ENCODE measurements at places on chromosomes 3 and 15.
A peak's percentile ranks its signal among the peaks of the same experiment; 100 is the strongest.

DNA sequence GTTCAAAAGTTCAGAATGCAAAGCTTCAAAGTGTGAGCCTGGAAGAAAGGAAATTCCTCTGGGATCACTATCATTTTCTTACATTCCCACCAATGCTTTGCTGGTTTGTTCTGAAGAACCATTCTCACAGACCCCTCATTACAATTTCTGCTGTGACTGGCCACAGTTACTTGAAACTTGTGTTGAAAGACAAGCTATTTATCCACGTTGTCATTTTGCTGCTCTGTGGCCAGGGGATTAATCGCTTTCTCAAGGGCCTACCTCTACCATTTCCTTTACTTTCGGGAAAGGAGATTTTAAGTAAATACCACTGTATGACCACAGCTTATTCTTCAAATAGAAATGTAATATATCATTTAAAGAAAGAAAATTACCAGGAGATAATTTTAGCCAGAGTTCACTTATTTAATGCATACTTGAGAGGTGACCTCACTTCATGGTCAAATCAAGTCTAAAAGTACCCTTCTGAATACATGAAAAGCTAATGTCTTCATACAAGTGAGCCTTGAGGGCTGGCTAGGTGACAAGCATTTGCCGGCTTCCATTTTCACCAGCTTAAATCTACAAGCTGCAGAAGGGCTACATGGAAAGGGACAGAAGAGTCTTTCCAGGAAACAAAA, 69.8 kb upstream of the ROBO2 start:
- DNase-seq: no peak

GRCh38 chr3:118828351-118828750, 206.3 kb downstream of the IGSF11 start:
- DNase-seq: no peak

- DNase-seq: no peak
These were observed 8.2 kb upstream of the POLG start for GRCh38 chr15:89342840-89343239.

DNA sequence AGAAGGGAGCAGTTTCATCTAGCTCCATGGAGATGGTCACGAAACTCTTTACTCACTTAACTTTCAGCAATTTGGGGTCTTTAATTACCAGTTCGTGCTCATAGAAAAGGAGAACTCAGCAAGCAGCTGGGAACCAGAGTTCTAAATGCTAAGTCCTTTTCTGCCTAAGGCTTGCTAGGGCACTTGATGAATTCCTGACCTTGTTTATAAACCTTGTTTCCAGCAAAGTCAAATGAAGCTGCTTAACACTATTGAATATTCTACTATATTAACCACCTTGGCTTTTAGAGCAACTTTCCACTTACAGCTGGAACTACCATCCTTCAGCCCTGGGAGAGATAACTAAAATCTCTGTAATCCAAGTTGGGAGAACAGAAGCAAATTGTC, 79.5 kb upstream of the TSC22D2 start:
- no peak for DNase-seq

DNA sequence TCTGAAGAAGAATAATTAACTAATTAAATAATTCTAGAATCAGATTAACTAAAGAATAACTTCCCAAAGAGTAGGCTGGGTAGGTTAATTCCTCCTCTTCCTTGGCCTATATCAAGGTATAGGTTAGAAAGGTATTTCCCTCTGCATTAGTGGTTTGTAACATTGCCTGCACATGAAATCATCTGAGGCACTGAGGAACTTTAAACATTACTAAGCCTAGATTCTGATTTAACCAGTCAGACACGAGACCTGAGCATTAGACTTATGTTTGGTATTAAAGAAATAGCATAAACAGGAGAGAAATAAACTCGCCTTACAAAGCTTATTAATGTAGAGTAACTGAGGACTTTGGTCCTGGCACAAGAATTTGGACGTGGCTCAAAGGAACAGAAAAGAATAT, 84.2 kb downstream of the FGF7 start:
- DNase-seq: no peak

DNA sequence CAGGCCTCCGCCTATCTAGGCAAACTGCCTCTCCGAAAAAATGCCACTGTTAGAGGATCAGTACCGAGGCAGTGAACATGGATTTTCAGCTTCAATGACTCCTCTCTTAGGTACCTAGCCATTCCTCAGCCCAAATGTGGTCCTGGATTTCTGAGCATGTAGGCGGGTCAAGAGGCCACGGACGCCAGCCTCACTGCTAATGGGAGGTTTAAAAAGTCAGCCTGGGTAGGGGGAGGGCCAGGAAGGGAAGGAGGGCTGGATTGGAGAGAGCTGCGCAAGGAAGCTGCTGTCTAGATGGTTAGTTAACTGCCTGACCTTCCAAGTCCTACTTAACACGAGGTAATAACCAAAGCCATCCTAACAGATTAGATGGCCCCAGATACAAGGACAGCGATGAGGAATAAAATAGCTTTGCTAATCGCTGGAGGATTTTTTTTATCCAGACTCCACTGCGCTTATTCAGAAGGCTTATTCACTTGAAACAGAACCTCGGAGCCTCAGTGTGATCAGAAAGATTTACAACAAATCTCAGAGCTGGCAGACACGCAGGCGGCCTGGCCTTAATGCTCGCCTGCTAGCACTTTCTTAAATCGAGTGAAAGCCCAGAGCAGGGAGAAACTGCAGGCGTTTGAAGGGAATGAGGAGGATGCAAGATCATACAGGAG, 34.3 kb downstream of the TLE3 start:
- DNase-seq: no peak

DNA sequence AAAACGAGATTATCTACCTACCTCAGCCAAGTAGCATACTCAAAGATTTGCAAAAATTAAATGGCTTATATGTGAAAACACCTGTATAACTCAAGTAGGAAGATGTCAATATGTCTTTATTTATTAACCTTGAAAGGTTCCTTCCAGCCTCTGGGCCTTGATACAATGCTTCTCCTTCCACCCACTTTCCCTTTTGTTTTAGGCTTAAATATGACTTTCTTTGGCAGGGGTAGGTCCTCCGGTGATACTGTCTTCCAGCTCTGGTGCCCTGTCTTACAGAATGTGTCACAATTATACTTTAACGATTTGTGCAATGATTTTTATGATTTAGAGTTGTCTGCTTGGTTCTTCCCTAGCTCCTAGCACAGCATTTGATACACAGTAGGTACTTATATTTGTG, 4.1 kb downstream of the LINS1 start:
- DNase-seq: no peak

GRCh38 chr3:24450160-24450907, 44.3 kb downstream of the THRB start:
- no peak for DNase-seq

DNA sequence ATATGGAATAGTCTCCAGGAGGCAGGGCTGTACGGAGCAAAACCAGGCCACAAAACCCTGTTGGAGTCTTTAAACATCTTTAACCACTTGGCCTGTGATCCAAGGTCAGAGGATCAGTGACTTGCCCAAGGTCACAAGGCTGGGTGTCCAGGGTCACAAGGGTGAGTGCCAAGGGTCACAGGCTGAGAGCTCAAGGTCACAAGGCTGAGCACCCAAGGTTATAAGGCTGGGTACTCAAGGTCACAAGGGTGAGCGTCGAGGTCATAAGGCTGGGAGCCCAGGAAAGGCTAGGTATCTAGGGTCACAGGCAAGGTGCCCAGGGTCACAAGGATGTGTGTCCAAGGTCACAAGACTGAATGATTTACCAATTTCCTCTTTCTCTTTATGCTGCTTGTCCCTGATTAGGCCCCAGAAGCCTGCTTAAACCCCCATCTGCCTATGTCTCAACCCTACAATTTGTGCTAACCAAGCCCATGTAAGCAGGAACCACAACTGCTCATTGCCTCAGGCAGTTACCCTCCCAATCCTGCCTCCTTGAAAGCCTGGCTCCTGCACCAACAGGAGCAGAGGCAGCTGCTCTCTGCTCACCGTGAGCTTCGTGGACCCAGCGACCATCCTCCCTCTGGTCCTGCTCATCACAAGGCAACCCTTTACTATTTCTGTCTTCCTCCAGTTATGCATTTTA, 51.5 kb downstream of the MGLL start:
- no peak for DNase-seq

DNA sequence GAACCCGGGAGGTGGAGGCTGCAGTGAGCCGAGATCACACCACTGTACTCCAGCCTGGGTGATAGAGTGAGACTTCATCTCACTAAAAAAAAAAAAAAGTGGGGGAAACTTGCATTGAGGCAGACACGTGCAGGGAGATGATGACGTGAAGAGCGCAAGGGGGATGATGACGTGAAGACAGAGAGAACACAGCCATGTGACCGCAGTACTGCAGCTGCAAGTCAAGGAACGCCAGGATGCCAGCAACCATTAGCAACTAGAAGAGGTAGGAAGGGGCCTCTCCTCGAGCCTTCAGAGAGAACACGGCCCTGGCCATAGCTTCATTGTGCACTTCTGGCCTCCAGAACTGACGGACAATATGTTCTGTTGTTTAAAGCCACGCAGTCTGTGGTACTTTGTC, 28.3 kb downstream of the RFT1 start:
- DNase-seq: no peak

- no peak for DNase-seq
These were observed 881.3 kb upstream of the CADM2 start for GRCh38 chr3:84077479-84077878.

- peak; percentile 71 for DNase-seq
These were observed 61.3 kb downstream of the TMCO5A start for GRCh38 chr15:37995461-37996347.

- no peak for DNase-seq
These were observed 44.1 kb downstream of the MASP1 start for GRCh38 chr3:187247398-187247797.

DNA sequence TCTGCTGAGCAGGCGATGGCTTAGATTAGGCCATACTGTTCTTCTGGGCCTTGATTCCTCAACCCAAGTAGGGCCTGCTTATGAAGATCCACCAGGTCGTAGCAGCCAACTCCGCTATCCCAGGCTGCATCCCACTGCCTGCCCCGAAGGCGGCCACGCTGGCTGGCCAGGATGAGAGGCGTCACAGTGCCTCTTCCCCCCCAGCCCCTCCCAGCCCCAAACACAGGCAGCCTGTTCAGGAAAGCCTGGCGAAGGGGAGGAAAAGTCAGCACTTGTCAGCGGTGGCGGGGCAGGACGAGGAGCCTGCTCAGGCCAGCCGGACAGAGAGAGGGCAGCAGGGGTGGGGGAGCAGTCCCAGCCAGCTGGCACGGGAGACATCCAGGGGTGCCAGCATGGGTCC, 11.2 kb downstream of the PTH1R start:
- DNase-seq: no peak

DNA sequence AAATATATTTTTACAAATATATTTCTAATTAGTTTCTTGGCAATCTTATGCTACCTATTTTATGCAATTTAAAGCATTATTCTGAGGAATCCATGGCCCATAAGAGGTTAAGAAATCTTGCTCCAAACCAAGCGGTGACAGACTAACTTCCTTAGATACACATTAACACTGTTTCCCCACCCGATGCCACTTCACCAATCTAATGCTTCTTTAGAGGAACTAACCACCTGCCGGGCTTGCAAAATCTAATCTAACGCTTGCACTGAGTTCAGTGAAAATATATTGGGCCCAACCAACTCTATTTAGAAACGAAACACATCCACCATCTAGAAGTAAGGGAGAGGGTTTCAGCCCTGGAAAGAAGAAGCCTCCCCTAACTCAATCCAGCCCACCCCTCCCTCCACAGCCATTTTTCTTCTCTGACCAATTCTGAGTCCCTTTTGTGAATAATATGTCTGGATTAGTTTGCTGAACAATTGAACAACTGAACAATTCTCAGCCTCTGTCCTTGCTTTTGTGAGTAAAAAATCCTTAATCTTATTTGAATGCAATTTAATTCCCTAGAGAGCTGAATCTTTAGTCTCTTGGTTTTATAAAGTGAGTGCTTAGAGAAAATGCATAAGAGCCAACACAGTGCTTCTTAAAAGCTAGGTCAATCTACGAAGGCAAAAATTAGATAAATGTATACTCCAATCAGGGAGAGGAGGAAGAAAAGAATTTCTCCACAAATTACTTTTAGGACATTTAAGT, 150.4 kb upstream of the ADAMTS9 start:
- no peak for DNase-seq

DNA sequence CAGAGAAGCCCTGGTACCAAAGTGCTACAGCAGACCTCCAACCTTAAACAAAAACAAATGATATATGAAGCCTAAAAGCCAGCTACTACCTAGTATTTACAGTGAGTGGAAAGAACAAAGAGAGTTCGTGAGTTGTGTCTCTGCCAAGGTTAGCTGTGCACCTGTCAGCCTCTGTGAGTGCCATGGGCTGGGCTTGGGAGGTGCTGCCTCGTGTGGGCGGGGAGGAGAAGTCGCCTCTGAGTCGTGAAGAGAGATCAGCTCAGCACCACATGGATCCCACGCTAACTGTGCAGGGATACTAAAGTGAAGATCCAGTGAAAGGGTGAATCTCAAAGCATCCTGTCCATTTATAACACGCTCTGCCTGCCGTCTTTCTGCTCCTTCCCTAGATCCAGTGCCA, 101.9 kb downstream of the CHDH start:
- DNase-seq: no peak

DNA sequence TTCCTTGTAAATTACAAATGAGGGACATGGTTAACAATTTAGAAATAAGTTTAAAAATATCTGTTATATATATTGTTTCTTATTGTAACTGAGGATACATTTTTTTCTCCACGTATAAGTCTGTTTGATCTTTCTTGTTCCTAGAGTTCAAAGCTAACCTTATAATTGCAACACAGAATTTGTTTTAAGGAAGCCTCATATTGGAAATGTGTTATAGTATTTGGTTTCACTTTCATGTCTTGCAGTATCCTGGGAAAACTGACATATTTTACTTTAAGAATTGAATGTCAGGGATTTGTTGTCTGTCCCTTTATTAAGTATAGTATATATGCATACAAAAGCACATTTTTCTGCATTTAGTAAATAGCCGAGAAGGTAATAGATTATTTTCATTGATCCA, 23.5 kb upstream of the NIT2 start:
- DNase-seq: no peak

DNA sequence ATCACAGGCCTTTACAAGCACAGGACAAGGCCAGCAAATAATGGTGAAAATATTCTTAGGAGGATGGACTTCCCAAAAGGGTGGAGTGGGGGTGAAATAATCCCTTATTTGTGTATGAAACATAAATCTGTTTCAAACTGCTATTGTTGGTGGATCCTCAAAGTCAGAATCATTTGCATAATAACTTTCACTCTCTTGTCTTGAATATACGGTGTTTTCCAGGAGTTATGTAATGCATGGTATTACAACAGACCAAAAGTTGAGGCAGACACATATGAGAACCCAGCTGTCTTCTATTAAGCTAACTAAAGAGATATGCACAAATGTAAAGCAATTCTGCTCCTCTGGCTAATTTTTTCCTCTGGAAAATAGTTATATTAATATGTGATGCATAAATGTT, 57.7 kb downstream of the PRTG start:
- DNase-seq: no peak

- no peak for DNase-seq
These were observed 618.0 kb downstream of the CADM2 start for GRCh38 chr3:85576697-85577200.

GRCh38 chr3:128083980-128084674, 31.9 kb downstream of the SEC61A1 start:
- DNase-seq: no peak

DNA sequence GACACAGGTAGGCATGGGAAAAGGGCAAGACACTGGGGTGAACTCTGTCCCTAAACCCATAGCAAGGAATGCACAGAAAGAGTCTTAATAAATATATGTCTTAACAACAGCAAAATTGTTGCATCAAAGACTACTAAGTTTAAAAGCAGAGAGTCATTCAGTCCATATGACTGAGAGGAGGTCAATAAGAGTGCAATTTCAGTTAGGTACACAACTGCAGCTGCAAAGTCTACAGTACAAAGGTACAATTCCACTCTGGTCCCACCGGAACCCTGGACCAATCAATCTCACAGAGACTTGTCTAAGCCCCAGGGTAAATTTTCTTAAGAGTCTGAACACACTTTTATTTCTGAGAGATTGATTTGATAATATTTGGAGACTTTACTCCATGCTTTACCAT, 6.9 kb downstream of the CP start:
- no peak for DNase-seq

Data from retina (tissue), 1 donor.